ENCODE measurements at places on chromosomes 13 and 19.
A peak's percentile ranks its signal among the peaks of the same experiment; 100 is the strongest.

- peaks cover 19% of the 10 kb centered on the region for H3K36me3 ChIP-seq
- no peak for DNase-seq
- no peak overlapping the region for H3K4me3 ChIP-seq
- H3K4me1 ChIP-seq: peaks cover 18% of the 10 kb centered on the region
- no peak overlapping the region for H3K27ac ChIP-seq
Measured at GRCh38 chr19:15266683-15267082, 34.4 kb upstream of the EPHX3 start.

DNA sequence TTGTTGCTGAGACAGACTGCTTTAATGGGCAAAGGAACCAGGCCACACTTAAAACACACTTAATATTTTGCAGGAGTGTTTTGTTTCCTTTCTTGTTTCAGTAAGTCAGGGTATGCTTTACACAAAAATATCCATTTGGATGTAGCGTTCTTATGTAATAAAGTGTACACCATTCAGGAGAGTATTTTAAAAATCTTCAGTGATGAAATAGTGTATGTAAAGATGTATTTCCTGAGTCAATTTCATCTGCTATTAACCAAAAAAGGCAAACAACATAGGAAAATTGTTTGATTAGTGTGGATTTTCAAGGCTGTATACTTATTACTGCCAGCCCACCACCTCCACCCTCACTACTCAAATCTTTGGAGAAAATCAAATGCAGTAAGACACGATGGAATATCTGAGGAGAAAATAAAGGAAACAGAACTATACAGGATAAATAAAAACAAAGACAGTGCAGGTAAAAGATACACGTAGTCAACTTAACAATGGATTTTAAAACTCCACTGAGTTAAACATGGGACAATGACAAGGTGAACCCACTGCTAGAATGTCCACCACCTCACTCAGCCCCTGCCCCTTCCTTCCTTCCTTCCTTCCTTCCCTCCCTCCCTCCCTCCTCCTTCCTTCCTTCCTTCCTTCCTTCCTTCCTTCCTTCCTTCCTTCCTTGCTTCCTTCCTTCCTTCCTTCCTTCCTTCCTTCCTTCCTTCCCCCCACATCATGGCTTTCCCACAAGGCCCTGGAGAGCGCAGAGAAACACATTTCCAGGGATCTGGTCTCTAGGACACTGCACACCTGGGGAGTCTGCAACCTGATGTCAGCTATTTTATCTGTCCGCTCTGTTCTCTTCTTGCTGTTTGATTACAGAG lies 360.3 kb downstream of the IRS2 start:
- no peaks in the 10 kb centered on the region for H3K36me3 ChIP-seq
- H3K27ac ChIP-seq: no peak overlapping the region
- no peaks in the 10 kb centered on the region for H3K4me1 ChIP-seq
- no peaks in the 10 kb centered on the region for H3K27me3 ChIP-seq
- H3K4me3 ChIP-seq: no peak overlapping the region
- no peak for DNase-seq

DNA sequence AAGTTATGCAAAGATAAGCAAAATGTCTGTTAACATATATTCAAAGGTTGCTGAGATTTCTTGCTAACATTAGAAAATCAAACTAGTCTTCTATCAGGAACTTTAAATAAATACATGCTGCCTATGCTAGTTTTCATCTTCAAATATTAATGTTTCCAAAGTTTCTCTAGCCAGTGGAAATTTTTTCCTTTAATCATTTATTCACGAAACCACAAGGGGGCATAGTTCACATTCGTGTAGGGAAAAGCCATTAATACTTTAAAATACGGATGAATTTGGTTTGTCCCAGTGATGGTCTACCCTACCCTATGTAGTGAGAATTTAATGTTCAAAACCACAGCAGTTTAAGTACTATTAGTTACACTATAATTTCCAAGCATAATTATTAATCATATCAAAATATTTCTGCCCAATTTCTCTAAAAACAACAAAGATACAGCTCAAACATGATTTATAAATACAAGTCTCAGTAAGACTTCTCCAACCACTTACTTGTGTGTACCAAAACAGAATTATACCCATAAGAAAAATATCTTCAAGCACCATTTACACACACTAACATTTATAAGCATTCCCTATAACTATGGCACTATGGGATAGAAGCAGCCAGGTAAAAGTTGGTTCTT lies 16.2 kb downstream of the NUFIP1 start:
- H3K36me3 ChIP-seq: peaks cover 13% of the 10 kb centered on the region
- DNase-seq: no peak
- H3K4me1 ChIP-seq: no peaks in the 10 kb centered on the region
- no peak overlapping the region for H3K4me3 ChIP-seq
- H3K27me3 ChIP-seq: no peaks in the 10 kb centered on the region

DNA sequence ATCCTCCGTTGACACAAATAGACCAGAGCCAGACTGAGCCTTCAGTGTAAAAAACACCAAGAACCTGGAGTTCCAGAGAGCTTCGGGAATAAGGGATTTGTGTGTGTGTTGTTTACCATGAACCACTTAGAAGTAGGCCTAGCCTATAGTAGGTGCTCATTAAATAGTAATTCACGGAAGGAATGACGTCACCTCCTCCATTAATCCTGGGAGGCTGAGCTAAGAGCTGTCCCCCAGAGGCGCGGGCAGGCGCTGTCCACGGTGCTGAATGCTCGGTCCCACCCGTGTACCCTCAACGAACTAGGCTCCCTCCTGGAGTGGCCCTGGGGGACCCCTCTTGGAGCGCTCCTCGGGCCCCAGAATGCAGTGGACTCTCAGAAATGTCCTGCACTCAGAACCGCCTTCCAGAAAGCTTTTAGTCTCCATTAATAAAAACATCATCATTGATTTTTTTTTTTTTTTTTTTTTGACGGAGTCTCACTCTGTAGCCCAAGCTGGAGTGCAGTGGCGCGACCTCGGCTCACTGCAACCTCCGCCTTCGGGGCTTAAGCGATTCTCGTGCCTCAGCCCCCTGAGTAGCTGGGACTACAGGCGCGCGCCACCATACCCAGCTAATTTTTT lies 6.5 kb downstream of the UNC13A start:
- no peak overlapping the region for H3K27ac ChIP-seq
- H3K4me1 ChIP-seq: no peaks in the 10 kb centered on the region
- peaks cover 87% of the 10 kb centered on the region for H3K27me3 ChIP-seq
- H3K36me3 ChIP-seq: no peaks in the 10 kb centered on the region
- no peak overlapping the region for H3K4me3 ChIP-seq

- H3K27me3 ChIP-seq: no peaks in the 10 kb centered on the region
- no peak overlapping the region for H3K27ac ChIP-seq
- peaks cover 8% of the 10 kb centered on the region for H3K36me3 ChIP-seq
- H3K4me3 ChIP-seq: no peak overlapping the region
- peaks cover 4% of the 10 kb centered on the region for H3K4me1 ChIP-seq
- no peak for DNase-seq
Measured at GRCh38 chr13:40465015-40465390, 201.4 kb downstream of the FOXO1 start.

- H3K4me1 ChIP-seq: peaks cover 6% of the 10 kb centered on the region
- no peaks in the 10 kb centered on the region for H3K36me3 ChIP-seq
Measured at GRCh38 chr19:4297901-4298809, 4.0 kb downstream of the TMIGD2 start.

- no peaks in the 10 kb centered on the region for H3K4me1 ChIP-seq
- H3K4me3 ChIP-seq: no peak overlapping the region
- H3K36me3 ChIP-seq: no peaks in the 10 kb centered on the region
- no peak for DNase-seq
- H3K27ac ChIP-seq: no peak overlapping the region
Measured at GRCh38 chr13:85366759-85367417, 432.3 kb downstream of the SLITRK6 start.

DNA sequence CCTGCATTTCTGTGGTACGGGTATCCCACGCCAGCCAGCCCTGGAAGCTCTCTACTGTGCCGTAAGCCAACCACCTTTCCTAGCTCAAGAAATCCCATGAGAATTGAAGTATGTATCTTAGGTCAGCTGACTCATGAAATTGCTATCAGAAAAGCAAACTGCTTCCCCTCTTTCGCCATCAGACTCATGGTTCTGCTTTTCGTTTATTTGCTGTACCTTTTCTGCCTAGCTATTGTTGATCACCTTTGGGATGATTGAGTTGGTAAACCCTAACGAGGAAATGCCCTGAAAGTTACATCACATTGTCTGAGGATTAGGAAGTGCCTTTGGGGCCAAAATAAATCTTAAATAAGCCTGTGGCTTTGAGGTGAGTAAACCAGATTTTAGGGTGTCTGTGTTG lies at the start of gene ADGRE3:
Gene ADGRE3 (minus strand): TSS at position 81 of the 400 bp plus-strand sequence. CDS start 74 bp downstream, at position 7.
- H3K4me1 ChIP-seq: no peaks in the 10 kb centered on the region
- H3K27me3 ChIP-seq: no peaks in the 10 kb centered on the region
- H3K27ac ChIP-seq: no peak within 1 kb of the TSS
- no peak within 1 kb of the TSS for H3K4me3 ChIP-seq
- no peak for DNase-seq
- no peaks in the 10 kb centered on the region for H3K36me3 ChIP-seq

DNA sequence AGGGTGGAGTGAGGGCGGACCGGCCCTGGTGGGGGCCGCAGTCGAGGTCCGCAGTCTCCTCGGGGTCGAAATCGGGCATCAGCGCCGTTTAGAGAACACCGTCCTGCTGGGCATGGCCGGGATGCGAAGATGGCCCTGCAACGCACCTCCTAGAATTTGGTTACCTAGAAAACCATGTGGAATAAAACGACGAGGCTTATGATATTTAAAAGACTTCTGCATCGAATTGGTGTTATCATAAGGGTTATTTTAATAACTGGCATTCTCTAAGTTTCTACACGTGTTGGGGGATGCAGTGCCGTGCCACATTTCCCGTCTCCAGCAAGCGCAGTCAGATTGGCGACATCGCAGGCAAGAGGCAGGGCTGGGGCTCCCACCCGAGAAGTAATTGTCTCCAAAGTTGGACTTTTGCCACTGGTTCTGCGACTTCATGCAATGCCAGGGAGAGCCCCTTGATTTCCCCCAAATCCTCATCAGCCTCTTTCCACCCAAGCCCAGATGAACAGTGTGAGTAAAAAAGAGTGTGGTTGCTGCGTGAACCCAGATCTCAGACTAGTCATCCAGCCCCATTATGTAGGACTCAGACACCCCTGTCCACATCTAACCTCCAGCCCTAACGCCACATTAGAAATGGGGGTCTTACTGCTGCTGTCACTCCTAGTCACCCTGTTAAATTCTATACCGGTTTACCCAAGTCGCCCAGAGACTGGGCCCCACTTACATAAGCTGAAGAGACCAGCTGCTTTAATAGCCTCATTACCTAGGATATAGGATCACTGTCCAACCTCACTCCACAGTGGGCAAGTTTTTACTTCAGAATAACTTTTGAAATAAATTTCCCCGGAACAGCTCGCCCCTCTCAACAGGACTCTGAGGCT lies 571 bp upstream of the DHRS12 start:
- H3K27ac ChIP-seq: peak overlapping the region; percentile 89
- no peaks in the 10 kb centered on the region for H3K36me3 ChIP-seq
- no peak for DNase-seq

- no peaks in the 10 kb centered on the region for H3K36me3 ChIP-seq
- no peaks in the 10 kb centered on the region for H3K27me3 ChIP-seq
- no peaks in the 10 kb centered on the region for H3K4me1 ChIP-seq
- H3K4me3 ChIP-seq: no peak overlapping the region
Measured at GRCh38 chr19:14632286-14632685, 42.4 kb downstream of the ADGRE3 start.

Data from type B pancreatic cell (in vitro differentiated cells).